ENCODE measurements at places on chromosomes 2 and 18. TPM values are rescaled to one million over a fixed set of nuclear protein-coding genes. Genes with fewer than 3 reads are reported as not detected.

- DNase-seq = no peak
These were observed 422.3 kb upstream of the CELF4 start for GRCh38 chr18:37987901-37988300.

- DNase-seq = no peak
These were observed 251.3 kb downstream of the PLCL1 start for GRCh38 chr2:198055716-198056115.

DNA sequence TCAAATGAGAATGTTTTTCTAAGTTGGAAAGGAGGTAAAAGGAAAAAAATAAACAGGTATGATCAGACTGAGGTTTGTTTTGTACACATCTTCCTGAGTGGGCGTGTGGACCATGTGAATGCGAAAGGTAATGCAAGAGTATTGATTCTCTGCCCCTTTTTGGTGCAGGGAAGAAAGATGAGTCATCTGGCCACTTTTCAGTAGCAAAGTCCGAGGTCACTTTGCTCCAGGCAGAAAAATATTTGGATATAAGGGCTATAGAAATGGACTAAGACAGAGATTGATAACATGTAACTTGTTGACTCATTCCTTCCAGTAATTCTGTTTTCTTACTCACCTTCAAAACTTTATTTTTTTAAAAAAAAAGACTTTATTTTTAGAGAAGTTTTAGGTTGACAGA is 130.5 kb downstream of the DSEL start:
- DNase-seq = no peak

GRCh38 chr18:47870605-47871004 is 59.9 kb downstream of the SMAD2 start:
- DNase-seq = no peak

- no peak for DNase-seq
These were observed 11.7 kb downstream of the UBR3 start for GRCh38 chr2:169838743-169839489.

DNA sequence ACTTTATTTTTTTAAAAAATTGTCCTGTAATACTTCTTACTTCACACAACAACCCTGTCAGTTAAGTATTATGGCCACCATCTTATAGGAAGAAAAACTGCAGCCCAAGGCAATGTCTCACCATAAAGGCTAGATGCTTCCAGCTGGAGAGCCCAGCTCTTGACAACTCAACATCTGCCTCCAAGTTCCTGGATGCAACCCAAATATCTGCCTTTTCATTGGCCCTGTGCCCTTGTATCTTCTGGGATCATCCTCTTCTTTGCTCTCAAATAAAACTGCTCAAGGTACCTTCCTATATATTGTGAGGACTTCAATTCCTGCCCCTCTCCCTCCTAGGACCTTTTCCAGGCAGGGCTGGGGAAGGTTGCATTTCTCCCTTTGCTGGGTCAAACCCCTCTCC is 69.5 kb downstream of the BIN1 start:
- DNase-seq = no peak

DNA sequence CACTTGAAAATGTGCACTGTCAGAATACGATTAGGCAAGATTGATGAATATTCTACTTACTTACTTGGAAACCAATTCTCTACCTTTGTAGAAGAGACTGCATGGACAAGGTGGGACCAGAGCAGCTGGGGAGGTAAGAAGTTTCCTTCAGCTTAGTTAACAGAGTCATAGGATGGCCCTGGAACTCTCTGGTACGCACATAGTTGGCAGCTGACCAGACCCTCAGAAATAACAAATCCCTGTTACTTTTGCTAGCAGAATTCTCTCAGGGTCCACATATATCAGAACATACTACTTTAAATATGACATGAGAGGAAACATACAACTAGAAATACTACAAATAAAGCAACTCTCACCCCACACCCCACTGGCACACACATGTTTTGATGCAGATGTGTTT is 24.8 kb upstream of the STAT1 start:
- DNase-seq = no peak

DNA sequence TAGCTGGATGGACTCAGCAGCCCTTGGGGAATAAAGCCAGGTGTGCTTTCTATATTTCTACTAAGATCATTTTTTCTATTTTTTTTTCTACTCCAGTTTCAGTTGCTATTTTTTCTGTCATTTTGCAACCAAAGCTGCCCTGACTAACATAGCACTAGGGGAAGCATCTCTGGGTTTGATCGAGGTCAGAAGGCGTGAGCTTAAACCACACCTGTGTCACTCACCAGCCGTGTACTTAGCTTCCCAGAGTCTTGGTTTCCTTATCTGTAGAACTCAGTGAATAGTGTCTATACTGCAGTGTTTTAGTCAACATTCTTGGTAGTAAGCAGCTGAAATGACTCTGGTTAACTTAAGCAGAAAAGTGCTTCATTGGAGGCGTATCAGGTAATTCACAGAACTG is 489.6 kb upstream of the SPRED2 start:
- no peak for DNase-seq

- no peak for DNase-seq
These were observed 8.9 kb downstream of the LAPTM4A start for GRCh38 chr2:20042531-20042930.

DNA sequence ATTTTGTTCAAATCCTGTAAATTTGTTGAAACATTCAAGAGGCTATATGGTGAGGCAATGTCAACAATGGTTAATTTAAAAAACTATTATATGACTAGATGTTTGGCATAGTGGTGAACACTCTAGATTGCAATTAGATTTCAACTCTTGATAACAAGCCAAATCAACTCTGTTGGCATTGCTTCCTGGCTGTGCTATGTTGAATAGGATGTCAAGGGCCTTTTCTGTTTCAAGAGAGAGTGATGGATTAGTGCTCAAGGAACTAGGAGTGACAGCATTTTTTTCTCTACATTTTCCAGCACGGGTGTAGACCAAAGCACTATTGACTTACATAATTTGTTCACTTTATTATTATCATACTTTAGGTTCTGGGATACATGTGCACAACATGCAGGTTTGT is 172.4 kb upstream of the KCNH7 start:
- no peak for DNase-seq

- no peak for DNase-seq
These were observed 62.3 kb upstream of the NYAP2 start for GRCh38 chr2:225337183-225337582.

DNA sequence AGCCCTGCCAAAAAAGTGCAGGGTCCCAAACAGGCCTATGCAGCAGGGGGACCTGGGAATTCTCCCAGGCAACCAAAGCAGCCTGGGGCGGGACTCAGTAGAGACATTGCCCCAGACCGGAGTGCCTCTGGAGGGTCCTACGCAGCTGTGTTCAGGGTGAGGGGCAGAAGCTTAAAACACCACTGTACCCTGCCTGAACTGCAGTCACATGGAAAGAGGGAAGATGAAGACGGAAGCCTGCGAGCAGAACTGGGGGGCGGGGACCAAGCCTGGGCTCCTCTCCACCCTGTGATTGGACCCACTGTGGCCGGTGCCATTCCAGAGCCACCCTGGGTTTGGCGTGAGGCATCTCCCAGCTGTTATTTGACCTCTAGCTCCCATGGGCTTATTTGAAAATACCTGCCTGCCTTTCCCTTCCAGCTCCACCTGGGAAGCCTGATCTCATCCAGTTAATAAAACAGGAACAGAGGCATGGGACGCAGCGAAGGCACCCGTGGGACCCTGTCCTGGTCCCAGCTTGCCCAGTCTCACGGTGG is 183.1 kb downstream of the SMAD2 start:
- no peak for DNase-seq

- DNase-seq = no peak
These were observed 38.1 kb upstream of the TCF7L1 start for GRCh38 chr2:85095094-85095493.

DNA sequence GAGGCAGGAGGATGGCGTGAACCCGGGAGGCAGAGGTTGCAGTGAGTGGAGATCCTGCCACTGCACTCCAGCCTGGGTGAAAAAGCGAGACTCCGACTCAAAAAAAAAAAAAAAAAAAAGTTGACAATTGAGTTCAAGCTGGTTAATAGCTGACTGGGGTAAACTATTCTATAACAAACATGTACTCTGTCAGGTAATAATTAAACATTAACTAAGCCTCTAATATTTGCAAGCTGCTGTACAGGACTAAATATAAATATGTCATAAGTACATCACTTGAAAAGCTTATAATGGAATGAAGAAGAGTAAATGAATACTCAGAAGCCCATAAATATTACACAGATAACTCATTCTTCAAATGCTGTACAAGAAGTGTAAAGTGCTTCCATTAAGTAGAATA is 190.4 kb upstream of the CRIM1 start:
- no peak for DNase-seq

DNA sequence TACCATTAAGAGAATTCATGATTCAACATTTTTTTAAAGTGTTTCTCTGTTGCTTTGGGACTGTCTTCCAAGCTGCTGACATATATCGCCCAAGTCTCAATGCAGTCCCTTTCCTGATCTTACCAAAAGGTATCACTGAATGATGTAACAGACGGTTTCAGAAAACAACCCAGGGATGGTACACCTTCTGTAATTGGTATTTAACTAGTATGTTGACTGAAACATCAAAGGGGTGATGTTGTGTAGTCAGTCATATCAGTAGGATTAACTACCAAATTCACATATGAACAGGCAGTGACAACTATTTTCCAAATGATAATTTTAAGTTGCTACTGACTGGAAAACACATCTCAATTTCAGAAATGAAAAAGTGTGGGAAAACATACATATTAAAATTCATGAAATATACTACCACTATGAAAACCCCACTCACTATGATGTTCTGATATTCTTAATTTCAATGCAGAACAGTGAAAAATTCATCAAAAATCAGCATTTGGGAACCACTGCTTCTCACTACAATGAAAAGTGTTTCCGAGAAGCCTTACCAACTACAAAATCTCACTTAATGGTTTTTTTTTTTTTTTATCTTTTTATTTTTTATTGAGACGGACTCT is 59.8 kb downstream of the MEMO1 start:
- DNase-seq = no peak

- DNase-seq = no peak
These were observed 164.9 kb downstream of the BABAM2 start for GRCh38 chr2:28055325-28055970.

DNA sequence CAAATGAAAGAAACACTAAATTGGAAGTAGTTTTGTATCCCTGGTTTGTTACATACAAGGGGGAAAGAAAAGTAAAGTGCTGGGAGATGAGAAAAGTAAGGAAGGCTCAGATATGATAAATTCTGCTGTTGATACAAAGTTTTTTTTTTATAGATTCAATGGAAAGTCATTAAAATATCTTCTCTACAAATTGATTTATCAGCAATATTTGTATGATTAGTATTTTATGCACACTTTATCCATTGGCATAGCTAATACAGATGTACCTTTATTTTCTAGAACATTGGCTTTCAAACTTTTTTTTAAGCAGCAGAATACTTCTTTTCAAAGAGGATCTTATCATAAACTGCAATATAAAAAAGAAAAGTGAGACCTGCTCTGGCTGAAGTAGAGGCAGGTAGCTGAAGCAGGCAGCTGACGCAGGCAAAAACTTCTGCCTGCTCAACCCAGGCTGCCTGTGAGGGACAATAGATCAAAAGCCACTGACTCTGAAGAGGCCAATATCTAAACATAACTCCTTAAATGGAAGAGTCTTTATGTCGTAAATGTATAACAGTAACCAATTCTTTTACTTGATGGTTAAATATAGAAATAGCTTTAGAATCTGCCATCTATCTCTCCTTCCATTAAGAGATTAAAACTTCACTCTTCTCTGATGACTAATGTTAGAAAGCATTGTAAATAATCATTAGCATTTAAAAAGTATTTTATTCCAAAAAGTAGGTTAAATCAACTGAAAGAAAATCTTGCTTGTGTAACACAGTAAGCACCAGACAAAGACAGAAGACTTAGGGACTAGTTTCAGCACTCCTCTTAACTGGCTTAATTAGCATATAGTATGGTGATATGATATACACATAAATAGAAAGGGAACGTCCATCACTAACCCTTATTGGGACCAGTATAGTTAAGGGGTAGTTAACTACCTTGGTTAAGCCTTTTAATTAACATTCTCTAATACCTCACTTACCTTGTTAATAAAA is 174.2 kb downstream of the SLC39A10 start:
- DNase-seq = no peak

GRCh38 chr2:100831158-100831750 is 11.3 kb downstream of the NPAS2 start:
- no peak for DNase-seq

- no peak for DNase-seq
These were observed 470.4 kb downstream of the IRS1 start for GRCh38 chr2:226329180-226329579.

GRCh38 chr2:18117592-18117991 is 239.1 kb downstream of the KCNS3 start:
- no peak for DNase-seq

DNA sequence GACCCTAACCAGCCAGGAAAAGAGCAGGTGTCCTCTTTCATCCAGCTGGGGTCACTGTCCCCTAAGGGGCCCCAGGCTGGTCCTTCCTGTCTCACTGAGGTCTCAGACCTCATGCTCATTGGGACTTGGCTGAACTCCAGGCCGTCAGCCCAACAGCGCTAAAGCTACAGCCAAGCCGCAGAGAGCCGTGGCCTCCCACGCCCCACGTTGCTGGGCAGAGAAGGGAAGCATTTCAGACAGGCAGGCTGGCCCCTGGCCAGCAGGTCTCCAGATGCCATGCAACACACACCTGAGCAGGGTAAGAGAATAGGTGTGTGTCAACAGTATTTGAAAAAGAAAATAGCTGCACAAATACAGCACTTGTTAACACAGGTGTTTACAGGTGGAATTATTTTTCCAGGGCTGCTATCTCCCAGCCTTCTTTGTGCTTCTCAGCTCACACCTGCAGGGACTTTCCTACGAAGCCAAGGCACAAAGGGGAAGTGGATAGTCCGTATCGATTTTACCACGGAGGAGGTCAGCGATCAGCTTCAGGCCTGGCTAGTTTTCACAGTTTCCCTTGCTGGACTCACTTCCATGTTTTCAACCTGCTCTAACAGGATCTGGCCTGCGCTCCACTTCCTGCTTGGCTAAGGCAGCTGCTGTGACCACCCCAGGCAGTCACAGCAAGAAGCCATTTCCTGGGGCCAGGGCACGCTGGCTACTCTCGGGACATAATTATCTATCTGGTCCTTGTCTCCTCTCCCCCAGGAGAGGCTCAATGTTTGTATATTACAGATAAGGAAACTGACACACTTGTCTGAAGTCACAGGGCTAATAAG is 156.1 kb upstream of the ID2 start:
- peak; percentile 86 for DNase-seq

Gene PTPRN
- not detected for total RNA-seq

Gene CCL20
- not detected for total RNA-seq

Gene RIT2
- not detected for total RNA-seq

Gene C2orf80
- not detected for total RNA-seq

Gene RASGRP3
- total RNA-seq = 53.8 TPM

Gene GPR17
- total RNA-seq = 0.25 TPM

Gene ATF2
- total RNA-seq = 24.1 TPM

Gene REV1
- total RNA-seq = 74.2 TPM

Gene ABCG5
- total RNA-seq = not detected

Gene FAM228A
- total RNA-seq = 0.15 TPM

Gene IL1B
- total RNA-seq = 0.37 TPM

Gene CRYGD
- not detected for total RNA-seq

Gene GRHL1
- 1.0 TPM for total RNA-seq

Gene EPHA4
- total RNA-seq = 16.3 TPM

Gene MC2R
- total RNA-seq = not detected

Gene EMILIN1
- total RNA-seq = 15.7 TPM

Gene TTN
- total RNA-seq = 3,610 TPM
